Stimulated activated CD8-positive, alpha-beta memory T cell treated with anti-CD3 and anti-CD28 coated beads, Interleukin-7, amount 100 ng/mL, for 1 hour (primary cell): ENCODE measurements at places on chromosomes 1 and 21.

DNA sequence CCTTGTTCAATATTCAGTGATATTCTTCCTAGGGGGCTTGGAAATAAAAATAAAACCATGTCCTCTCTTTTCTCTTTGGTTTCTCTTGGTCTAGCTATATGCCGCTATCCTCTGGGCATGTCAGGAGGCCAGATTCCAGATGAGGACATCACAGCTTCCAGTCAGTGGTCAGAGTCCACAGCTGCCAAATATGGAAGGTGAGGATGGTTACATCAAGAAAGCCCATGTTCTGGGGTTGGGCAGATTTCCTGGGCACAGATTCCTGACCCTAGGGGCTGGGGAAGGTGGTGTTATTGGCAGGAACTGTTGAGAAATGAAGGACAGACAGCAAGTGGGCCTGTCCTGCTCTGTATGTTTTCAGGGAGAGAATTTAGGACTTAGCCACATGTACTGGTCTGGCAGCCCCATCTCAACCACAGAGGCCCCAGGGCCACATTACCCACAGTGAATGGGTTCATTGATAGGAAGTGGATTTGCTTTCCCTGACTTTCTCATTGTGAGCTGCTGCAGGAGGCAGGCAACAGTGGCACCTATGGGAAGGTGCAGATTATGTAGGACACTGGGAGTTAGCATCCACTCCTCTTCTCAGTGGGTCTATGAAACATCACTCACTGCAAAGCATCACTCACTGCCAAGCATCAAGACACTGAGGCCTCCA, 37.4 kb upstream of the HSD17B7 start:
- DNase-seq: no peak

DNA sequence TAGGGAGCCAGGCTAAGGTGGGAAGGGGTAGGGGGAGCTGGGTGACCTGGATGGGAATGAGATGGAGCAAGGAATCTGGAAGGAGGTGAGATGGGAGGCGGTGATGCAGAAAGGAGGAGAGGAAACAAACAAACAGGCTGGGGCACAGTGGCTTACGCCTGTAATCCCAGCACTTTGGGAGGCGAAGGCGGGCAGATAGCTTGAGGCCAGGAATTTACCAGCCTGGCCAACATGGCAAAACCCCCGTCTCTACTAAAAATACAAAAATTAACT, 10.8 kb downstream of the CRABP2 start:
- no peak for DNase-seq

DNA sequence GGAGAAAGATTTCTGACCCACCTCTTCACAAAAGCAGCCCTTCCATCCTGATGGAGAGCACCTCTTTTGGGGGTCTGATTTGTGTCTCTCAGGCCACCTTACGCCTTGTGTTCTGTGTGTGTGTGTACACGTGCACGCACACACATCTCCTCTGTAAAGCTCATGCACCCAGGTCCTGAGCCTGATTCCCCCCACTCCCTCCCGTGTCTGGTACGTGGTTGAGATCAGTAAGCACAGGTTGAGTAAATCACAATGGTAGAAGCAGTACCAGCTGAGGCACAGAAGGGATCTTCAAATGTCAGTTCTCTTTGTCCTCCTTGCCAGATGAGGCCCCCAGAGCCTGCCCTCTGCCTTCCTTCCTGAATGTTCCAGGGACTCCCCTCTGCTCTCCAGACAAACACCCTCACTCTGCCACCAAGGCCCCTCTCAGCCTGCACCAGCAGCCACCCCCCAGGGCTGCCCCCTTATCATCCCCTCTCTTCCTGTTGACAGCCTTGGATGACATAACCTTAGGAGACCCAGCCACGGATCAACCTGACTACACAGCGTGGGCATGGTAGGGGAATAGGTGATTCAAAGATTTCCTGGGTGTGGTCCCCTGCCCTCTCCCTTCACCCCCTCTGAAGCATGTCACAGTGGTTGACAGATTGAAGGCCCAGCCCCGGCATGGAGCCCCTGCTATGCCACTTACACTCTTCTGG, 112.8 kb downstream of the HIVEP3 start:
- DNase-seq: no peak

- DNase-seq: no peak
Observed at GRCh38 chr1:87464022-87464490, 135.4 kb downstream of the LMO4 start.

DNA sequence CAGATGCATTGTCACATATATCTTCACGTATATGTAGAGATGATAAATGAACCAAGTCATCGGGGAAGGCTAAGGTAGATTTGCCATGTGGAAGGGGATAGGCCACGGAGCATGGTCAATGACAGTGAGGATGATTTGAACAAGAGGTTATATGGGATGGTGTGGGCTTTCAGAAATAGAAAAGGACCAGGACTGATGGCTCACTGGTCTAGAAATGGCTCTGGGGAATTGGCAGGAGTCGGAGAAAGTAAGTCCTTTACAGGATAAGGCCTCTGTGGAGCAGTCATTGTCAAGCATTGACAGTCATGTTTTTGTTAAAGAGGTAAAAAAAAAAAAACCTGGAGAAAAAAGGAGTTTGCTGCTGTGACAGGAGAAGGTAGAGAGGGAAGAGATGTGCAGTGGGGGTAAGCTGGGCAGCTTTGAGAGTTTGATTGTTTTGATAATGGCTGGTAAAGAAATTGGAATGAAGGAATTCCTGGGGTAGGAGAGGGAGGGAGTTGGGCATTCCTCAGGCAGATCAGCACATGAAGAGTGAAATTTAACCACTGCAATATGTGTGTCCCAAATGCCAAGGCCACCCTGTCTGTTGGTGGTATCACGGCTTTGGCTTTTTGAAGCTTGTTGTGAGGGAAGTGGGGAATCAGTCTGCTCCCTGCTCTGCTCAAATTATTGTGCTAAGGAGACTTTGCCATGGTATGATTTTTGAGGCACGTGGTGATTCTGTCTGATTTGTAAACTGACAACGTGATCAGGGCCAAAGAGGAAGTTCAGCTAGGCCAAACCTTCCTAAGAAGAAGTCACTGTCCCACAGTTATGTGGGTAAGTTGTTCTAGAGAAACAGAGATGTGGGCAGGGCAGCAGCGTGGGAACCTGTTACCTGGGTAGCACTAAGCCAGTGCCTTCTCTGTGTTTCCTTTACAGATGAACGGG, 26.0 kb downstream of the MACF1 start:
- DNase-seq: no peak
